Karpas-422 (cell line): ENCODE measurements at places on chromosomes 12 and 14. TPM values are rescaled to one million over a fixed set of nuclear protein-coding genes. Genes with fewer than 3 reads are reported as not detected.
A peak's percentile ranks its signal among the peaks of the same experiment; 100 is the strongest.

DNA sequence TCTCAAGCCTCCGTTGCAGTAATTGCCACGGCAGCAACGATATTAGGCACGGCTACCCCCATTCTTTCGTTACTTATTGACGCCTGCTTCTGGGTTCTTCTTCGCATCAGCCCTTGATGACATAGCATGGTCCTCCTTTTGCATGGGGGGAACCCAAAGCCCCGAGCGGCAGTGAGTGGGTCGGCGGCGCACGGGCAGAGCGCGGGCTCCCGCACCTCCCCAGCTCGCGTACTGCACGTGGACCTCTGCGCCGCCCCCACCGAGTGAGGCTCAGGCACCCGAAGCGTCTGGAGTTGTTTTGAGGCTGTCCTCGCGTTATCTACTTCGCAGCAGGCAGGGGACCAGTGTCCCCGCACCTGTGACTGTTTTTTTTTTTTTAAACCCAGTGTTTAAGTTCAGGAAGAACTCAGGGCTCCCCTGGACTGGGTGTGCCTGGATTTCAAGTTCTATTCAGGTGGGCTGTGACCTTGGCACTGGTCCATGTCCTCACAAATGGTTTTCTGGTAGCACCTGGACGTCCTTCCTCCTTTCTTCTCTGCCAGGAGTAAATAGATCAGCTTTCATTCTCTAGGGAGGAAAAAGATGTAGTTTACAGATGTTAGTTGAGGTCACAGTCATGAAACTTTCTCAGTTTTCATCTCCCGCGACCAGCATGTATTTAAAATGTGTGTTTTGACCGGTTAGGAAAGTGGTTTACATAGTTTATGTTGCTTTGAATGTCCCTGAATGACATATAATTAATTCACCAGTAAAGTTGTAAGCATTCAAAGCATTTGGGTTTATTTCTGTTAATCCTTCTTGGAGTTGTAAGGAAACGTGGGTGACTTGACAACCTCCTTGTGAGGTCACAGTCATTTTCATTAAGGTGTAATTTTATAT is 1.4 kb upstream of the FOXN4 start:
- no peak for DNase-seq

DNA sequence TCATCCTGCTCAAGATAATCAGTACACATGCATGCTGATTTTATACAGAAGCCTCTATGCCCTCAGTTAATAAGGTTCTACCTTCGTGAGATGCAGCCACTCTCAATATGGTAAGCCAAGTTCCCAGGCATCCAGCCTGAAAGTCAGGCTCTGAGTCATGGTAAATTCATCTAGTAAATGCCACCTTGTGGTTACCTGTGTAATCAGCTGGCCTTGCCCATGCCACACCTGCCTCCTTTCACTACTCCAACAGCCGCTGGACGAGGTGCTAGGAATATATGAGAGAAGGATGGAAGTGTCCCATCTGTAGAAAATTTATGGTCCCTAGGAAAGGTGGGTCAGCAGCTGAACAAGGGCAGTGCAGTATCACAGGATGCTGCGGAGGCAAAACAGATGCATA is 207.3 kb downstream of the SSPN start:
- DNase-seq = no peak

- no peak for DNase-seq
Measured at GRCh38 chr14:23173031-23173430, 10.4 kb downstream of the SLC7A8 start.

DNA sequence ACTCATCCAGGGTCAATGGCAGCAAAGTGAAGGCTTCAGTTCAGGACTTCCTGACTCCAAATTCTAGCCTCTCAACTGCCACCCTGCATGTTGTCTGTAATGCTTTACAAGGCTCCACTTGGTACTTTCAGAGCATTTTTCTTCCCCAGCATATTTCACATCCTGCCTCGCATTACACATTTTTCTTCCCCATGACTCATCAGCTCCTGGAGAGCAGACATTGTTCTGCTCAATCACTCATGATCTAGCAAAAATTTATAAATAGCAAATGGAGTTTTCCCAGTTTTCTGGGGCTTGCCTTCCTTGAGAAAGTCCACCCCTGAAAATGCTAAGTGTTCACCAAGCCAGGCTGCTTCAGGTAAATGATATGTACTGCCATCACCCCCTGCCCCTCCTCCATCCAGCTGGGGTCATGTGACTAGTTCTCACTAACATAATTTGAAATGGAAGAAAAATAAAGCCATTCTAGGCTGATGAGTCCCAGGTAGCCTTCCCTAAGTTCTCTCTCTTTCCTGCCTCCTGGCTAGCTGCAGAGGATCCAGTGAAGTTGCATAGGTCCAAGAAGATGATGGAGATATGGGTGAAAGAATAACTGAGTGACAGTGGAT is 69.4 kb downstream of the ARMH4 start:
- no peak for DNase-seq

DNA sequence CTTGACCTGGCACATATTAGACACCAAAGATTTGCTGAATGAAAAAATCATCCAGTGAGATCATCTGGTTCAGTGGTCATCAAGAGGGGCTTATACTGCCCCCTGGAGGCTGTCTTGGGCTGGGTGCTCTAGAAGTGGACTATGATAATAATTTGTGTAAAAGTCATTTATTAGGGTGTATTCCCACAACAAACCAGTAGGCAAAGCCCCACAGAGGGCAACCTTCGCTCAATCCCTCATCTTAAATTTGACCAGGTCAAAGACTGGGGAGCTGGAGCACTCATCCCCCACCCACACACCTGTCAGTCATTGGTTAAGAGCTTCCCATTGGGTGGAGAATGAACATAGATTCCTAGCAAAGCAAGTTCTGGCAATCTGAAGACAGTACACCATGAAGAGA is 20.0 kb upstream of the FICD start:
- DNase-seq = peak; percentile 85

GRCh38 chr14:76146976-76147375 is 4.7 kb upstream of the GPATCH2L start:
- DNase-seq = no peak

DNA sequence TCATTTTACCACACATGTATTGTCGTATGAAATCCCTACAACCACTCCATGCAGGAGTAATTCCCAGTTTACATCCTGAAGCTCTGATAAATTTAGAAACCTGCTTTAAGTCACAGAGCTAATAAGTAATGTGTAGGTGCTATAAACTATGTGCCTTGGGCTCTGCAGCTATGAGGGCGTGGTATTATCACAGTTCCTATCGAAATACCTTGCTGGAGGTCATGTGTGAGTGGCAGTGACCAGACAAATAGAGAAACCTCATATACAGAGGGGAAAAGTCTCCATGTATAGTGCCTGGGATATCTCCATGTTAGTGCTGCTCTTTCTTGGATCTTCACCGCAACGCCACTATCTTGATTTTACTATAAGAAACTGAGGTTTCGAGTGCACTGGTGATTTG is 883 bp upstream of the TBC1D15 start:
- no peak for DNase-seq

DNA sequence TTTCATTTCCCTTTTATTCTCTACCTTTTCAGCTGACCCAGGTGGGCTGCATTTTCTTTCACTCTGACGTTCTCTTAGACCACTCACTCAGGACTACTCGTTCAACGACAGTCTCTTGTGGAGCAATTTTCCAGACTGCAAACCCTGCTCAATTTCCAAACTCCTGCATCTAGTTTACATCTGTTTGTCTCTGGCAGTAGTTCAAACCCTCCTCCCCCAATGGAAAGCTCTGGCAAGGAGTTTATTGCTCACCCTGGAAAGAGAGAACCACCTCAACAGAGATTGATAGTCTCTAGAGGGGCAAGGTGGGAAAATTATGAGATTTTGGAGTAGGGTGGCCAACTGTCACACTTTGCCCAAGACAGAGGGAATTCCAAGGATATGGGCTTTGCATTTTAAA is 130.2 kb downstream of the TSHR start:
- DNase-seq = no peak

GRCh38 chr12:42705863-42706262 is 116.3 kb upstream of the PRICKLE1 start:
- DNase-seq = no peak

FAM222A gene
- 0.11 and 0.94 TPM in 2 replicates for total RNA-seq

LYZ gene
- not detected in 2 replicates for total RNA-seq
